Mesothelial cell of epicardium (in vitro differentiated cells): ENCODE measurements at places on chromosomes 2 and 18.
A peak's percentile ranks its signal among the peaks of the same experiment; 100 is the strongest.

GRCh38 chr2:136310005-136310495 lies 192.1 kb upstream of the CXCR4 start:
- DNase-seq: no peak

GRCh38 chr18:2715990-2716389 lies 60.5 kb downstream of the SMCHD1 start:
- DNase-seq: no peak

DNA sequence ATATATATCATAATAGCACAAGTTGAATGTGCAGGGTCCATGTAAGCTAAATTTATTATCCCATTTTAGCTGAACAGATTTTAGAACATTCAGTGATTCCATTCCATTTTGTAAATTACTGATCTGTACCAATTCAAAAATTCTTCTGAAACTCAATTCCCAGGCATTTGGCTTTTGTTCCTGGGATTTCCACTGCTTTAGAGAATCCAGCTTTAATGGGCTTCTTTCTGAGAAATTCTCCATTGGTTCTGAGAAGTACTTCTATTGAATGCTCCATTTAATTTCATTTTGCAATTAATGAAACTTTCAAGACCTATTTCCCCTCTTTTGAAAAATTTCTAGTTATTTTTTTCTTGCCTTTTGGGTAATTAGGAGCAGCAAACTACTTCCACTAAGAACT lies 36.8 kb downstream of the BCL2 start:
- no peak for DNase-seq

DNA sequence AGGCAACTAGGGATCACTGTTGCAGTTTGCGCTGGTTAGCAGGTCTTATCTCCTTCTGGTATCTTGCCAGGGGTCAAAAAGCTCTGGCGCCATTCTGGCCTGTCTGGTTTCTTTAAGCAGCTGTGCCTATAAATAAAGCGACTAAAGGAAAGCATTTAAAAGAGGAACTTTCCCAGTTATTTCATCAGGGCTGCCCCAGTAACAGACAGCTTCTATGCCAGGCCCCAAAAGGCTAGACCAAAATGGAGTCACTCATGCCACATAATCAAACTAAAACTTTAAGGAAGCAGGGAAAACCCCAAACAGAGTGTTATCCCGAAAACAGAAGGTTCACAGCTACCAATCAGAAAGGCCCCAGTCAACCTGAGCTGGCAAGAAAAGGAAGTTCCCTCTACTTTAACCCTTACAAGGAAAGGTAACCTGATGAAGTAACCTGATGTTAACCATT lies 41.2 kb upstream of the HNRNPA3 start:
- DNase-seq: no peak

GRCh38 chr2:63057249-63058143 lies 6.9 kb downstream of the OTX1 start:
- no peak for DNase-seq

DNA sequence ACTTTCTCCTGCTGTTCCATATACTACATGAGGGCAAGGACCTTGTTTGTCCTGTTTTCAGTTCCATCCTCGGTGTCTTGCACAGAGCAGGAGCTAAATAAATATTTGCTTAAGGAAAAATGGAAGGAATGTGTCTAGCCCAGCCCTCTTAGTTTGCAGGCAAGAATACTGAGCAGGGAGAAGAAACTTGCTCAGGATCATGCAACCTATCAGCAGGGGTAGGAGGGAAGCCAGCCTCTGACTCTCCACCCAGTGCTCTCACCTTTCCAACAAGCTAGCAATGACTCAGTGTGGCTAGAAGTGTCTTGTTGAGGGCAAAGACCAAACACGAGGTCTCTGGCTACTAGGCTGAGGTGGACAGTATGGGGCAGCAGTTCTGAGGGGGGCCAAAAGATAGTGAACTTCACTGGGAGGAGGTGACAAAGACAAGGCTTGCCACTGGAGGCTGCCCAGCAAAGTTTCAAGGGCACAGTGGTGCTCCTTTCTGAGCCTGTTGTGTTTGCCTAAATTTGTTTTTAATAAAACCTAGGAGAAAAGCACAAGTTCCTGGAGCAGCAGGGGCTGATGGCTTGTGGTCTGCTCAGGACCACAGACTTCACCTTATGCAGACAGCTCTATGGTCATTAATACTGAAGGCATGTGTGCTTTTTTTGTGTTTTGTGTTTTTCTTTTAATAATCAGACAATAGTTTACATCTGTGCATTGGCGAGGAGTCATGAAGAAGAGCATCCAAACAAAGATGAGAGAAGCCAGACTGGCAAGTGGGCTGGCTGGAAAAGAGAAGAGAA lies 49.1 kb upstream of the CTAGE1 start:
- DNase-seq: no peak

- DNase-seq: no peak
These were observed 54.2 kb downstream of the HK2 start for GRCh38 chr2:74887960-74888700.

- DNase-seq: no peak
These were observed 561.0 kb downstream of the ARHGAP15 start for GRCh38 chr2:143690235-143690634.

- DNase-seq: no peak
These were observed 99.0 kb downstream of the DGKD start for GRCh38 chr2:233453111-233453915.

GRCh38 chr18:49647496-49648168 lies 85.8 kb downstream of the LIPG start:
- no peak for DNase-seq

DNA sequence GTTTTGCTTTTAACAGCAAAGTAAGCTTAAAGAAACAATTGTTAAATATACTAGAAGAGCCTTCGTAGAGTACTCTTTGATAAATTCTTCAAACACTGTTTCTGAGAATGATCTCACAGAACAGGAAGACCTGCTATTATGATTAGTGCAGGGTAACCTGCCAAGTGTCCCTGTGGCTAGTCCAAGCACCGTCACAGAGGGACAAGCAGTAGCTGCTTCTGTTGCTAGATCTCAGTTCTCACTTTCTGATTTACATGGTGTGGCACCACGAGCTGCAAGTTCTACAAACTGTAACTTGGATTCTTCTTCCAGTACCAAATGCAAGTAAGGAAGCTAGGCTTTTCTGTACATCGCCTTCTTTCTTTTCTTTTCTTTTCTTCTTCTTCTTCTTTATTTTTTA lies 121.5 kb downstream of the PIEZO2 start:
- DNase-seq: no peak

GRCh38 chr2:128396500-128396891 lies 77.8 kb upstream of the HS6ST1 start:
- DNase-seq: no peak

DNA sequence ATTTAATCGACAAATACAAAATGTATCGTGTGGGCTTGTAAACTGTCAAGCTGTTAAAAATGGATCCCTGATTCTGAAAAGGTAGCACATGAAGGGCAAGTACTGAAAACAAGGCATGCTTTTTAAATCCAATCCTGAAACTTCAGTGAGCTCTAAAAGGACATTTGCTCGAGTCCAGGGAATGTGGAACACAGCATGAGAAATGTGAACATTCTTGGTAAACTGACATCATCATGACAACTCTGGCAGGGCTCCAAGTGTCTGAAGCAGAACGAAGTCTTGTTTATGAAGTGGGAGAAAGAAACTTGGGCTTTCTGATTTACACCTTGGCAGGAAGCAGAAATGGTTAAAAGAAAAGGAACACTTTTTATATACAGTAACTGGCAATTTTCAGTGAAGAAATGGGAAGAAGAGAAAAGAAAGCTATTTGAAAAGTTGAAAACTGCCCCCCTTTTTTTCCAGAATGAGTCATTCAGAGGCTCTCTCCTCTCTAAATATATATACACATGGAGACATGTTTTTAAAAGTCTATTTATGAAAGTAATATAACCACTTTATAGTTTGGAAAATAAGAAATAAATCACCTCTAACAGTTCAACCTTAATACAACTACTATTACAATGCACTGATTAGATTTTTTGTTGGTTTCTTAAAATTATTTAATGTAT lies 120.8 kb downstream of the GAREM1 start:
- DNase-seq: peak; percentile 81

- peak; percentile 54 for DNase-seq
These were observed at the start of gene ADI1 for GRCh38 chr2:3519255-3520205. TSS of gene ADI1 (minus strand) at chr2:3519531. CDS start at chr2:3519487, 44 bp downstream.

DNA sequence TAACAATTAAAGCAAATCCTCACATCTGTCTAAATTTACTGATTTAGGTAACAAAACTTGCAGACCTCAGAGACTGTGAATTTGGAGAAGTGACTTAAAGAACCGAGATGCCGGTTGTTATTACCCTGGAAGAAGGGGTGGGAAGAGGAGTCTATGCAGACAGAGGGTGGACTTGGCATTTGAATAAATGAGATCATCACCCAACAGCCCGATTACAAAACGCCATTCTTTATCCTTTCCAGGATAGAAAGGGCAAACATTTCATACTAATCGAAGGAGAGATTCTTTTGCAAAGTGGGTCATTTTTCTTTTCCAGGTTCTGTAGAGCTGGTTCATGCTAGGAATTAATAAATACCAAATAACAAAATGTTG lies 73.1 kb upstream of the TPO start:
- no peak for DNase-seq

GRCh38 chr18:57915865-57916582 lies 112.9 kb upstream of the ATP8B1 start:
- no peak for DNase-seq
